ENCODE measurements at places on chromosomes 6 and 20. TPM values are rescaled to one million over a fixed set of nuclear protein-coding genes. Genes with fewer than 3 reads are reported as not detected.

DNA sequence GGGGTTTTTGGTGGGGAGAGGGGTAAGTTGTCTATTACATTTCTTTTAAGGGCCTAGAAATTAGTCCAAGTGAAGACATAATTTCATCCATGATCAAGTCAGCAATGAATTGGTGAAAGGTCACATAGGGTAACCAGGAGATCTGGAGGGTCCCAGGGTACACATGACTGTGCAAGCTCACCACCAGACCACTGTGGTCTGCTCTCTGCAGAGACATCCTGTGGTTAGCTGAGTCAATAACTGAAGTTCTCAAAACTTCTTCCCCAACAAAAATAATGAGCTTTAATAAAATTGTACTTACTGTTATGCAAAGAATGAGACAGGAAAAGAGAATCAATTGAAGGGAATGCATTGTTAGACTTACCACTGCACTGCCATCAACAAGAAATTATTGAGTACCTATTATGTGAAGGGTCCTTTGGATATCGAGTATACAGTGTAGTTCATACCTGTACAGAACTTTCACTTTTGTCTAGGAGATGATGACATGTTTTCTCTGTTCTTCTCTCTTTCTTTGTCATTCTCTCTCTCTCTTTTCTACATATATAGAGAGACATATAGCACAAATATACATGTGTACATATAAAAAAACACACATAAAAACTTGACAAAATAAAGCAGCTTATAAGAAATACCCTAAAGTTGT is 209.8 kb downstream of the GJA1 start:
- H3K27ac ChIP-seq: no peak overlapping the region
- no peak overlapping the region for H3K4me3 ChIP-seq
- no peak for DNase-seq
- H3K4me1 ChIP-seq: no peaks in the 10 kb centered on the region
- peaks cover 3% of the 10 kb centered on the region for H3K27me3 ChIP-seq

DNA sequence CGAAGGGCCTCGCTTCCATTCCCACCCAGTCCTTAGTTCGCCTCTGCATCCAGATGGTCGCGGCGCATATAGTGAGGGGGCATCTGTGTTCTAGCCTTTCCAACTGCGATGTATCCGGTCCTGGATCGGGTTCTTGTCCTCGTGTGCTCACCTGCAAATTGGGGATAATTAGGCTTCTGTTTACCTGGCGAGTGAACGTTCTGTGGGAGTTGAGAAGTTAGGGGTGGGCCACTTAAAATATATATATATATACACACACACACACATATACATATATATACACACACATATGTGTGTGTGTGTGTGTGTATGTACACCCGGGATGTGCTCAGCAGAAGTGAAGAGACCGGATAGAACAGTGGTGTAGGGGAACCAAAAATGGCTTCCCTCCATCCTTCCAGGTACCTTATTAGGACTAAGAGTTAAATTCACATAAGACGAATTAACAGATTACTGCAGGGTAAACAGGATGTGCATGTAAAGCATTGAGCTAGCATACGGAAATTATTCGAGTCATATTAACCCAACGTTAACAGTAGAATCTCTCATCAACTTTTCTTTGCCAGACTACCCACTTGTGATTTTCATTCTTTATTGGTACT is 537 bp downstream of the CSTF1 start:
- no peaks in the 10 kb centered on the region for H3K36me3 ChIP-seq
- H3K4me3 ChIP-seq: no peak overlapping the region
- H3K27ac ChIP-seq: peak overlapping the region; percentile 52
- no peak for DNase-seq
- H3K4me1 ChIP-seq: peaks cover 15% of the 10 kb centered on the region

- no peaks in the 10 kb centered on the region for H3K27me3 ChIP-seq
- H3K4me3 ChIP-seq: no peak overlapping the region
- H3K36me3 ChIP-seq: peaks cover 3% of the 10 kb centered on the region
- no peak for DNase-seq
- peaks cover 2% of the 10 kb centered on the region for H3K4me1 ChIP-seq
- no peak overlapping the region for H3K27ac ChIP-seq
Measured at GRCh38 chr6:150256618-150257272, 112.1 kb upstream of the IYD start.

DNA sequence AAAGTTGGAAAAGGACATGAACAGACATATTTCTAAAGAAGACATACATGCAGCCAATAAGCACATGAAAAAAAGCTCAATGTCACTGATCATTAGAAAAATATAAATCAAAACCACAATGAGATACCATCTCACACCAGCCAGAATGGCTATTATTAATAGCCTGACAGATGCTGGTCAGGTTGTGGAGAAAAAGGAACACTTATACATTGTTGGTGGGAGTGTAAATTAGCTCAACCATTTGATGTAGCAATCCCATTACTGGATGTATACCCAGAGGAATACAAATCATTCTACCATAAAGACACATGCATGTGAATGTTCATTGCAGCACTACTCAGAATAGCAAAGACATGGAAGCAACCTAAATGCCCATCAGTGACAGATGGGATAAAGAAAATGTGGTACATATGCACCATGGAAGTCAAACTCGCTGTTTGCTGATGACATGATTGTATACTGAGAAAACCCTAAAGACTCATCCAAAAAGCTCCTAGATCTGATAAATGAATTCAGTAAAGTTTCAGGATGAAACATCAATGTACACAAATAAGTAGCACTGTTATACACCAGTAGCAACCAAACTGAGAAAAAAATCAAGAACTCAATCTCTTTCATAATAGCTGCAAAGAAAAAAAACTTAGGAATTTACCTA is 196.8 kb downstream of the ADGB start:
- H3K4me3 ChIP-seq: peak overlapping the region; percentile 4
- H3K4me1 ChIP-seq: peaks cover 9% of the 10 kb centered on the region

- H3K27ac ChIP-seq: no peak overlapping the region
- H3K36me3 ChIP-seq: peaks cover 4% of the 10 kb centered on the region
- peaks cover 10% of the 10 kb centered on the region for H3K4me1 ChIP-seq
Measured at GRCh38 chr6:91534614-91535013, 947.7 kb upstream of the MAP3K7 start.

BNIP5 gene
- total RNA-seq: not detected

KIF25 gene
- not detected for total RNA-seq

GRCh38 chr6:124028117-124028516 is 224.5 kb downstream of the NKAIN2 start:
- no peak overlapping the region for H3K27ac ChIP-seq
- H3K4me3 ChIP-seq: no peak overlapping the region
- DNase-seq: no peak

- H3K27me3 ChIP-seq: no peaks in the 10 kb centered on the region
- H3K4me1 ChIP-seq: peaks cover 16% of the 10 kb centered on the region
- no peaks in the 10 kb centered on the region for H3K36me3 ChIP-seq
- no peak for DNase-seq
- no peak overlapping the region for H3K4me3 ChIP-seq
Measured at GRCh38 chr6:119138906-119139541, 60.6 kb upstream of the FAM184A start.

DNA sequence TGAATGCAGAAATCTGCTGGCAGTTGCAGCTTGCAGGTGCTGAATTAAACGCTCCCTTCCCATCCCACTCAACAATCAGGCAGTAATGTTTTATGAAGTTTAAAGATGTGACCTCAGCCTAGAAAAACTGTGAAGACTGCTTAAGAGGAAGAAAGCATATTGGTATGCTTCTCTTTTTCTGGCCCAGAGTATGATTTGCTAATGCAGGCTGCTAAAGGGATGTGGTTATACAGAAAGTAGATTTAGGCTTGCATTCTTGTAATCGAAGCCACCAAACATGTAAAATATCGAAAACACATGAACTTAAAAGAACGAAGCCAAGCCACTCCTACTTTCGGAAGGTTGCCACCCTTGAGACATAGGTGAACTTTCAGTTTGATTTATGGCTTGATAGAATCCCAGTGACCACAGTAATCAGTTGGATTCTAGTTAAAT is 40.7 kb downstream of the MAP3K5 start:
- no peak for DNase-seq
- no peak overlapping the region for H3K4me3 ChIP-seq
- H3K27me3 ChIP-seq: no peaks in the 10 kb centered on the region
- no peak overlapping the region for H3K27ac ChIP-seq
- peaks cover 2% of the 10 kb centered on the region for H3K4me1 ChIP-seq
